ENCODE measurements at places on chromosomes 7 and 10. TPM values are rescaled to one million over a fixed set of nuclear protein-coding genes. Genes with fewer than 3 reads are reported as not detected.

CYP2E1 gene
- polyA plus RNA-seq, result 0.93 TPM

MYL10 gene
- 0.42 TPM for polyA plus RNA-seq

ZNF467 gene
- polyA plus RNA-seq, result 23.9 TPM

MTG1 gene
- polyA plus RNA-seq, result 66.6 TPM

ABCC2 gene
- polyA plus RNA-seq, result 9.8 TPM

KMT2C gene
- polyA plus RNA-seq, result 38.3 TPM

TAS2R41 gene
- polyA plus RNA-seq, result not detected
